ENCODE measurements at places on chromosomes 4 and X. TPM values are rescaled to one million over a fixed set of nuclear protein-coding genes. Genes with fewer than 3 reads are reported as not detected.

Gene AMBN
- total RNA-seq = not detected

DNA sequence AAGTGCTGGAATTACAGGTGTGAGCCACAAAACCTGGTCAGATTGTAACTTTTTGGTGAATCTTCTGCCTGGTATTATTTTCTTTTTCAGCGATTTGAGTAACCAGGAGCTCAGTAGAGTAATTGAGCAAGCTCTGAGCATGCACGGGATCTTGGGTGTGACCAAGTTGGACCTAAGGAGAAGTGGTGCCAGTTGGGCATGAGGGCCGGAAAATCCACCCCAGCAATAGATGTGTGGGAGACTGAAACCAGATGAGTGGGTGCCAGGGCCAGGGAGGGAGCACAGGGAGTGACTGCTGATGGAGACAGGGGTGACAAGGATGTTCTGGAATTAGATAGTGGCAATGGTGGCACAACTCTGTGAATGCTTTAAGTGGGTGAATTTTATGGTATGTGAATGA, 3.7 kb upstream of the CCNQ start:
- no peak for DNase-seq

GRCh38 chr4:13399257-13399656, 84.9 kb downstream of the RAB28 start:
- no peak for DNase-seq

Gene HAUS3
- 17.9 TPM for total RNA-seq

GRCh38 chrX:23726191-23726590, 16.9 kb downstream of the ACOT9 start:
- DNase-seq = no peak

DNA sequence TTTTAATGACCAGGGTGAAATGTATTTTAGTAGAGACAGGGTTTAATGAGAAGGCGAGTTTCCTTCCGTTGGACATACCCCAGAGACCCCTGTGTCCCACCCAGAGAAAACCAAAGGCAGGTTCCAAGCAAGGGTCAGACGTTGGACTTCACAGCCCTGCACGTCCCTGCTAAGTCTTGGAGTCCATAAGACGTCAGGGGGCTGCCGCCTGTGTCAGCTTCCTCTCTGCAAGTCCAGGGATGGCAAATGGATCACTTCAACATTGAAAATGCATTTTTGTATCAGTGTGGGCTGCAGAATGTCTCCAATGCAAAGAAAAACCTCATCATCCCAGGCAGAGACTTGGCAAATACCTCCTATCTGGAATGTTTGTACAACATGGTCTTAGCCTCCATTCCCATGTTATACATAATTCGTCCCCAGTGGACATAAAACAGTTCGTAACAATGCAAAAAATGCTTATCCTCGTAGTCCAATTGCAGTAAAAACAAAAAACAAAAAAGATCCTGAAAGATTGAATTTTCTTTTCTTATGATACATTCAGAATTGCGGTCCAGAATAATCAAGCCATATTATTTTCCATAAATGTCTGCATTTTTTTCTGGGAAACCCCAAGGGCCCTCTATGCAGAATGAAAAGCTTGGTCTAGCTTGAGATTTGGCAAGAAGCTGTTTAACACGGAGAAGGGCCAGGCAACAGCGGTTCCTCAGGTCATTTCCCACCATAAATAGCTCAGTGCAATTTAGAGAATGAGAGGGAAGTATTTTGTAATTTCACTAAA, 190.9 kb downstream of the SHOX start:
- DNase-seq = no peak

- no peak for DNase-seq
Measured at GRCh38 chrX:20067709-20068561, 48.8 kb downstream of the MAP7D2 start.

Gene NRK
- not detected for total RNA-seq

Gene EGF
- not detected for total RNA-seq

DNA sequence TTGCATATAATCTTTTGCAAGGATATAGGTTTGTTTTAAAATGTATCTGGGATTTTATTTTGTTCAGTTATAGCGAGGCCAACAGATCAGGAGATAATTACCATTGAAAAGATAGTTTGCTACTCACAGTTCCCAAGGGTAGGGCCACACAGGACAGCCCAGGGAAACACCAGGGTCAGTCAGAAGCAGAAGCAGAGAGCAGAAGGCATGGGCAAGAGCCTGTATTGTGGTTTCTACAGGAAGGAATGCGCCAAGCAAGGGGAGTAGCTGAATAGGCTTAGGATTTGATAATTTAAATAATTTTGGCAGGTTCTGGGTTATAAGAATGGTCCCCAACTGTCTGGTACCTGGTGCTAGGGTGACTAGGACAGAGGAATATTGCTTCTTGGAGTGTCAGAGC, 61.6 kb downstream of the SYNPO2 start:
- DNase-seq = no peak

DNA sequence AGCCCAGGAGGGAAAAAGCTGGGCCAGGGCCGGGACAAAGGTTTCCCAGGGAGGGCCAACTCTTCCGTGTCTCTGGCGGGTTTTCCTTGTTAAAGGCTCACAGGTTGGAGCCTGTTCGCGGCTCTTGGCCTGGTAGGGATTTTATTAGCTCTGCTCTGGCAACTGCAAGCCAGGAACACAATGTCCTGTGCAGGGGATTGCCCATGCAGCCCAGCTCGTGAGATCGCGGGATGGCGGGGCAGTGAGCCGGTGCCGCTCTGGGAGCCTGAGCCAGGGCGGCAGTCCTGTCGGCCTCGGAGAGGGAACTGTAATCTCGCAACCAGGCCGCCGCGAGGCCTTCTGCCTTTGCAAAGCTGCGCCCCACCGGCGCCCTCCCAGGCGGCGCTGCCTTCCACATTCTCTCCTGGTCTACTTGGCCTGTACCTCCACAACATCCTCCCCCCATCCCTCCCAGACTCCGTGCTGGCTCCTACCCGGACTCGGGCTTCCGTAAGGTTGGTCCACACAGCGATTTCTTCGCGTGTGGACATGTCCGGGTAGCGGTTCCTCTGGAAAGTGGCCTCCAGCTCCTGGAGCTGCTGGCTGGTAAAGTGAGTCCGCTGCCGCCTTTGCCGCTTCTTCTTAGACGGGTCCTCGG, 2.1 kb downstream of the PITX2 start:
- DNase-seq = no peak

Gene FGG
- total RNA-seq = not detected

DNA sequence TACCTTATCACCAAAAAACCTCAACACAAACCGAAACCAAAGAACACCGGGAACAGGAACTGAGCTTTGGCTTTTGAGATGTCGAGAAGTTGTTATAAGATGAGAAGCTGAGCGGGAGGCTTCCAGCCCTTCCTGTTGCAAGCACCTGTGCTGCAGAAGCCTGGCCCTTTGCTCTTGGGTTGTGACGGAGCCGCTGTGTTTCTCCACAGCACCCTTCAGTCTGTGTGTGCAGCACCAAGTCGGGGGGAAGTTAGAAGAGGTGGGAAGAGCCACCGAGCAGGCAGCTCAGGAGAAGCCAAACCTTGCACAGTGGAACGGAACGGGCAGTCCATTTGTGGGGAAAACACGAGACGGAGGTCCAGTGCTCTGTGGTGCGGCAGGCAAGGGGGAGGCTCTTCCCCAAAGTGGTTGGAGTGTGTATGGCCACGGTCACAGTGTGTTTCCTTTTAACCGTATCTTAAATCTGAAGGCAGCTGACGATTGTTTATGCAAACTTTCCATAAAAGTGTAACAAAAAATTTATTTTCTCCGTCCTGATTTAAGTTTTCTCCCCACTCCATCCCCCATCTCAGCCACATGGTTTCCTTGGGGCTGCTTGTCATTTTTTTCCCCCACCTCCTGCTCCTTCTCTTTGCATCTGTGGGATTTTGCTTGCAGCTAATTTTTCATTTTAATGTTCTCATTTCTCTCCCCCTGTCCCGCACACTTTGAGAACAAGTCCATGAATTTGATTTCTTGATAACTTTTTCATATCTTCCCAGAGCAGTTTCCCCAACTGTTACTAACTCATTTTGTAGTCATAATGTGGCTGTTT, 123.7 kb downstream of the STOX2 start:
- DNase-seq = no peak

- DNase-seq = no peak
Measured at GRCh38 chr4:165439981-165440380, 61.2 kb downstream of the CPE start.

Gene FREM3
- total RNA-seq = not detected

- no peak for DNase-seq
Measured at GRCh38 chr4:8599657-8600056, 7.1 kb downstream of the CPZ start.

Gene RASL11B
- total RNA-seq = 0.69 TPM

Data from activated B cell treated with CpG ODN at 0.5 μM for 24 hours (primary cell).